ENCODE measurements at places on chromosomes 11 and 22. TPM values are rescaled to one million over a fixed set of nuclear protein-coding genes. Genes with fewer than 3 reads are reported as not detected.

PKP3 gene
- total RNA-seq, result 23.9 TPM

SOX10 gene
- not detected for total RNA-seq

HBG1 gene
- total RNA-seq, result not detected

DNA sequence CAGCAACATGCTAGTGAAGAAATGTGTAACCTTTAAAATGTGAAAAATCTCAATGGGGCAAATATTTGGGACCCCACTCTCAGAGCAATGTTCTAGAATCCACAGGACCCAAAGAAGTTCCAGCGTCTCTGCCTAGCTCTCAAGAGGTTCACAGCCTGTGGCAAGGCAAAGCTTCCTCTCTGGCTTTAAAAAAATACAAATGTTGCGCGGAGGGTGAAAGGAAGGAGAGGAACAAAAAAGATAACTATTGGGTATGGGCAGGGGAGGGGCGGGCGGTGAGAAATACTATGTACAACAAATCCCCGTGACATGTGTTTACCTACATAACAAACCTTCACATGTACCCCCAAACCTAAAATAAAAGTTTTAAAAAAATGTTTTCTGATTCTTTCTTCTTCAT, 53.6 kb downstream of the PITPNB start:
- DNase-seq, result no peak

DNA sequence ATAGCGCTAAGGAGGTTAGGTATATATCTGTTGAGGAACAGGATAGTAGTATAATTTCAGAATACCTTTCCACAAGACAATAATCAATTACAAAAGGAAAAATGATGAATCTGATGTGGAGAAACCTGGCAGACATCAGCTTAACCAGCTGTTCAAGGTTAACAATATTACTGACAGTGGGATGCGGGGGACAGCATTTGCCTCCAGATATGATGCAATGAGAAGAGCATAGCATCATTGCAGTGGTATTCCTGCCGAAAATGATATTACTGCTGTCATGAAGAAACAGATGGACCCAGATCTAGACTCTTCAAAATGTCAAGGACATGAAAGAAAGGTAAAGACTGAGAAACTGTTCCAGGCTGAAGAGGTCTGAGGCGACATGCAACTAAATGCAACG, 49.7 kb downstream of the RBFOX2 start:
- DNase-seq, result no peak
